Type B pancreatic cell (in vitro differentiated cells): ENCODE measurements at places on chromosomes 3 and 15.
A peak's percentile ranks its signal among the peaks of the same experiment; 100 is the strongest.

GRCh38 chr3:127458696-127459604, 131.6 kb downstream of the TPRA1 start:
- DNase-seq: peak; percentile 81

- no peak for DNase-seq
Measured at GRCh38 chr3:122941228-122942206, 86.0 kb downstream of the SEMA5B start.

- no peak for DNase-seq
Measured at GRCh38 chr3:42032693-42033349, 58.3 kb upstream of the TRAK1 start.

DNA sequence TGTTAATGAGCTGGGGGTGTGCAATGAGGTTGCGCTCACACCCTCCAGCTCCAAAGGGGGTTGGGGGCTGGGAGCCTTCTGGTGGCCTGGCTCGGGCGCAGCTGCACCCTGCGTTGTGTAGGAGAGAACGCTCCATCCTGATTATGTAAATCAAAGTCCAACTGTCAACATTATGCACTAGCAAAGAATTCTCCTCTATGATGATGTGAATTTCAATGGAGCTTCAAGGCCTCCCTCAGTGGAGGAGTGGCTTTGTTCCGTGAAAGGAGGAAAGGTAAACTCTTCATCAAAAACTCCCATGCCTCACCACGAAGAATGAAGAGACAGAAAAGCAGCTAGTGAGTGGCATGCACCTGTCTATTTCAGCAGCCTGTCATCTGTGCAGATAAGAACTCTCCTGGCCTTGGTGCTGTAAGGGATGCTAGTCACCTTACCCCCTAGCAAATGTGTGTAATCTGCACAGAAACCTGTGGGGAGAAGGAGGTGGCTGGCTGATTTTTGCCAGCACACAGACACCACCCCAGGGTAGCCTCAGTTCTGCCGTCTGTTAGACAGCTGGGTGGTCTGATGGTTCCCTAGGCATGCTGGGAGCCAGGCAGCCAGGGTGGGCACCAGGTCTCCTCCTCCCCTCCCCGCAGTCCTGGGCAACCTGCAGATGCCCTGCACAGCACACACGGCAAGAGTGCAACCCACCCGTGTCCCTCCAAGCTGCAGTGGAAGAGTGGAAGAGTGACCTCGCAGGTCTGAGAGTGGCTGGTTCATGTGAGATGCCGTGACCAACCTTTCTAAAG, 47.0 kb upstream of the TRPM1 start:
- DNase-seq: no peak

DNA sequence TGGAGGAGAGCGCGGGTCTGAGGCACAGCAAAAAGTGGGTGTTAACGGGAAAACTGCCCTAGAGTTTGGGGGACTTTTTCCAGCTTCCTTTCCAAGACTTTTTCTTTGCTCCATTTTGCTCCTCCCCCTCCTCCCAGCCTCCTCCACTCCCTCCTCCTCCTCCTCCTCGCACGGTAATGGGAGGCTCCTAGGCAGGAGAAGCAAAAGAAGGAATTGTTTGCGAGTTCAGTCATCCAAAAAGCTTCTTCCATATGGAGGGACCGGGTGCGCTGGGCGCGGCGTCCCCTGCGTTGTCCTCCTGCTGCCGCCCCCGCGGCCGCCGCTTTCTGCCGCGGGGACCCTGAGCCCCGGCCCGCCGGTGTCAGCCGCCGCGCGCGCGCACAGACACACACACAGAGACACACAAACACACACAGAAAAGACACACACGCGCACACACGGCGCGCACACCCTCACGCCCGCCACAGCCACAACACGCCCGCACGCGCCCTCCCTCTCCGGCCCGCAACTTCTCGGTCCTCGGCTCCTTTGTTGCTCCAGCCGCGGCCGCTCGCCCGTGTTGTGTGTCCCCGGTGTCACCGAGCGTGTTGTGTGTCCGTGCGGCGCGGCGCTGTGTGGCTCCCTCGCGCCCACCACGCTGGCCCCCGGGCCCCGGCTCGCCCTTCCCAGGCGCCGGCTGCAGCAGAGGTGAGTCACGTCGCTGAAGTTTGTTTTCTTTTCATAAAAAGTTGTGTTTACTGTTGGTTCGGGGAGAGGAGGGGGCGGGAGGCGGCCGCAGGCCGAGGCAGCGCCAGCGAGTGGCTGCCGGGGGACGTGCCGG, at the start of gene BOC:
Gene BOC, plus strand, starts transcription at position 228 of the 820 bp plus-strand sequence. CDS start 38,246 bp downstream, outside the sequence.
- no peak for DNase-seq

DNA sequence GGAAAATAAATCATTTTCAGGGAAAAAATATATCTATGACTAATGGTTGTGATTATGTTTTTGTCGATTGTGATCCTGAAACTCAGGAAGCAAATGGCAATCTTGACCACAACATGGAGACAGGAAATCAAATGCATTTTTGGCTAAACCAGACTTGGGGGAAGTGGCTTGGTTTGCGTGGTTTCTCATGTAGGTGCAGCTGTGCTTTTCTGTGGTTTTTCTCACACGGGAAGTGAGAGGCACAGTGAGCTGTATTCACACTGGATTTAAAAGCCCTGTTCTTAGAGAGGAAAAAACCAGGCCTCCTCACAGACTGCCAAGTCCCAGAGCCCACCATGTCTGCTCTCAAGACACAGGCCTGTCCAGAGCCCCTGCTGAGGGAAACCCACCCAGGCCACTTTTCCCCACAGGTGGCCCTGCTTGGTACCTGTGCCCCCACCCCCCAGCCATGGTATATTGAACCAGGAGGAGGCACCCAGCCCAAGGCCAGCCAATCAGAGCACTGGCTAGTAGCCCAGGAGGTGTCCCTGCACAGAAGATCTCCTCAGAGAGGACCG, 46.1 kb downstream of the BTD start:
- no peak for DNase-seq

GRCh38 chr3:161355508-161355907, 15.8 kb downstream of the SPTSSB start:
- no peak for DNase-seq

- DNase-seq: no peak
Measured at GRCh38 chr3:156298938-156299337, 178.6 kb downstream of the KCNAB1 start.

- DNase-seq: no peak
Measured at GRCh38 chr3:115148142-115148790, 1.2 kb upstream of the ZBTB20 start.

- DNase-seq: no peak
Measured at GRCh38 chr3:130831719-130832400, 62.0 kb upstream of the ATP2C1 start.

GRCh38 chr3:4313606-4314293, 10.6 kb downstream of the SETMAR start:
- DNase-seq: no peak

DNA sequence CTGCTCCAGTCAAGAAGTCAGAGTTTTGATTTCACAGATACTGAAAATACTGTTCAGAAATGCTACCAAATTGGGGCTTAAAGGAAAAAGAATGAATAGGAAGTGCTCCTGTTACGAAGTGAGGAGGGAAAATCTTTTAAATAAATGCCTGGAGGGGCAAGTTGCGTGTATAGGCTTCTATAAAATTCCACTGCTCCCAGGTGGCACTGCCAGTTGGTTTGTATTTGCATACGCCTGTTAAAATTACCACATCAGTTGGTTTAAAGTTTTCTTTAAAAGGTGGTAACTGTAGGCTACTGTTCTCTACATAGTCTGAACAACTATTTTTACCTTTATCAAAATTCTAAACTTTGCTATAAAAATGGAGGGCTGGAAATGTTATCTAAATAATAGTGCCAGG, 123.5 kb downstream of the DLG1 start:
- no peak for DNase-seq

- DNase-seq: no peak
Measured at GRCh38 chr3:48151807-48152427, 36.3 kb downstream of the CDC25A start.
